ENCODE measurements at places on chromosomes 13 and 19.

- no peak for DNase-seq
These were observed 1517.7 kb downstream of the SLITRK1 start for GRCh38 chr13:82364525-82364924.

DNA sequence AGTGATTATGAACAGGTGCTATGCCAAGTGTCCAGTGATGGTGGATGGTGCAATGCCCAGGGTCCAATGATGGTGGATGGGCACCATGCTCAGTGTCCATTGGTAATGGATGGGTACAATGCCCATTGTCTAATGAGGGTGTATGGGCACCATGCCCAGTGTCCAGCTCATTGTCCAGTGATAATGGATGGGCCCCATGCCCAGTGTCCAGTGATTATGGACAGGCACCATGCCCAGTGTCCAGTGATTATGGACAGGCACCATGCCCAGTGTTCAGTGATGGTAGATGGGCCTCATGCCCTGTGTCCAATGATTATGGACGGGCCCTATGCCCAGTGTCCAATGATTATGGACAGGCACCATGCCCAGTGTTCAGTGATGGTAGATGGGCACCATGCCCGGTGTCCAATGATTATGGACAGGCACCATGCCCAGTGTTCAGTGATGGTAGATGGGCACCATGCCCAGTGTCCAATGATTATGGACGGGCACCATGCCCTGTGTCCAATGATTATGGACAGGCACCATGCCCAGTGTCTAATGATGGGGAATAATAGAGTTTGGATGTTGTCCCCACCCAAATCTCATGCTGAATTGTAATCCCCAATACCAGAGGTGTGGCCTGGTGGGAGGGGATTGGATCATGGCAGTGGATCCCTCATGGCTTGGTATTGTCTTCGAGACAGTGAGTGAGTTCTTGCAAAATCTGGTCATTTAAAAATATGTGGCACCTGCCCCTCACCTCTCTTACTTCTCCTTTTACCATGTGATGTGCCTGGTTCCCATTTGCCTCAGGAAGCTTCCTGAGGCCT is 87.8 kb downstream of the ANKRD10 start:
- DNase-seq, result no peak

GRCh38 chr19:55275851-55276719 is 3.8 kb downstream of the HSPBP1 start:
- DNase-seq, result no peak

- DNase-seq, result no peak
These were observed 121.5 kb upstream of the CSNK1A1L start for GRCh38 chr13:37226971-37227370.

- DNase-seq, result no peak
These were observed 164.9 kb downstream of the UFM1 start for GRCh38 chr13:38514575-38514974.

- DNase-seq, result no peak
These were observed 835.0 kb upstream of the PCDH20 start for GRCh38 chr13:62250501-62251201.

GRCh38 chr19:32258167-32258566 is 87.2 kb upstream of the ZNF507 start:
- no peak for DNase-seq

GRCh38 chr13:108897955-108898354 is 268.5 kb downstream of the MYO16 start:
- DNase-seq, result no peak

DNA sequence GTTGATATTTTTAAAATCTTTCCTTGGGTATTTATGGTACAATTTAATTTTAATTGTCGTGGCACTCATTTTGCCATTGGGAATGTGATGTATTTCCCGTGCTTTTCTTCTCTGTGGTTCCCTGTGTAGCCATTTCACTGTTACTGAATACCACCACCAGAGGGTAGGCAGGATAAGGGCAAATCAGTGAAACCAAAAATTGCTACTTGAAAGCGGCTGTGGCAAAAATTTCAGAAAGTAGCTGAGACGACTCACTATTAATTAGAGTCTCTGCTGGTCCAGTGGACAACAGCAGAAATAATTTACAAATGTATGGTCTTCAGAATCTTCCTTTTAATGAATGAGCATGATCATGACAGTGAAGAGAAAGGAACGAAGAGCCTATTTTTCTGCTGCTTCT is 34.4 kb upstream of the MIR17HG start:
- no peak for DNase-seq

GRCh38 chr13:98892821-98893220 is 85.0 kb downstream of the DOCK9 start:
- no peak for DNase-seq

GRCh38 chr19:42397263-42398166 is 7.4 kb upstream of the CNFN start:
- no peak for DNase-seq

DNA sequence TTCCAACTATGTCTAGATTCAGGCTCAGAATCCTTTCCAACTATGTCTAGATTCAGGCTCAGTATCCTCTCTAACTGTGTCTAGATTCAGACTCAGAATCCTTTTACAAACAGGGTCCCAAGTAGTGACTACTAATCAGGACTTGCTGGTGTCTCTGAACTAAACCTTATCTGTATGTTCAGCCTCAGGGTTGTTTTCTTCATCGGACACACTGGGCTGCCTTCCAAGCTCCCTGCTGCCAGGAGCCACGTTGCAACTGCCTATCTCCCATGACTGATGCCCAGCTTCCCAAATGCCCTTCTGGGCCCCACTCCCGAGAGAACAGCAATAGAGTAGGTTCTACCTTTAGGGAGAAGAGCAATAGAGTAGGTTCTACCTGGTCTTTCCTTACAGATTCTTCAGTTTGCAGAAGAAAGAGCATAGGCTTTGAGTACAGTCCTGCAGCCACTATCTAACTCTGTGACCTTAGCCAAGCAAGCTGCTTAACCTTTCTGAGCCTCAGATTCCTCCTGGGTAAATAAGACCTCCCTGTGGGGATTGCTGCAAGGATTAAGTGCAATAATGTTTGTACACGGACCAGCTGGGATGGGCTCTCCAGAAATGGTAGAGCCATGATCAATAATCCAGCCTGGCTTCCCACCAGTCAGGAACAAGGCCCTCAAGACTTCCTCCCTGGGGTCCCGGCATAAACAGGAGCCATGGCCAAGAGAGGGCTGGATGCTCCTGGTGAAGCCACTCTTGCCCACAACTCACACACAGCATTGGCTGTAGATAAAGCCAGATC is 61.5 kb downstream of the ZIC5 start:
- DNase-seq, result no peak

- no peak for DNase-seq
These were observed 44.9 kb downstream of the ESD start for GRCh38 chr13:46751811-46752635.

DNA sequence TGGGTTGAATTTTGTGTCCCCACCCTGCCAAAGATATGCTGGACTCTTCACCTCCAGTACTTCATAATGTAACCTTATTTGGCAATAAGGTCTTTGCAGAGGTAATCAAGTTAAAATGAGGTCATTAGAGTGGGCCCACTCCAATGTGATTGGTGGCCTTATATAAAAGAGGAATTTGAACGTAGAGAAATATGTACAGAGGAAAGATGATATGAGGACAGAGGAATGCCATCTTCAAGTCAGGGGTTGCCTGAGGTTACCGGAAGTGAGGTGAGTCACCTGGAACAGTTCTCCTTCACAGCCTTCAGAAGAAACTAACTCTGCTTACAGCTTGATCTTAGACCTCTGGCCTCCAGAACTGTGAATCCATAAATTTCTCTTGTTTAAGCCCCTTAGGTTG is 69.9 kb downstream of the GPC5 start:
- no peak for DNase-seq

DNA sequence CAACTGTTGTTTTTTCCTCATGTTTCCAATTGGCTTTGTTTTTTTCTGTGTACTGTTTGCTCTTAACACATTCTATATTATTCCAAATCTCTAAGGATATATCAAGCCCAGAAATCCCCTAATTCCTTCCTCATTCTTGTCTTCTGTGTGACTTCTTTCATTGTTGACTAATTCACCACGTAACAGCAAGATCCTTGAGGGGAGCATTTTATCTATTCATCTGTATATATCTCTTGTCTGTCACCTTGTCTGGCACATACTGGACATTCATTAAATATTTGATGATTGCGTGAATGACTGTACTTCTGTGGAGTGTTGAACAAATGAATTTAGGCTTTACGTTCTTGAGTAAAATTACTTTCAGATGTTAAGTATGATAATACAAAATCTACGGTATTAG is 44.8 kb upstream of the OLFM4 start:
- no peak for DNase-seq

DNA sequence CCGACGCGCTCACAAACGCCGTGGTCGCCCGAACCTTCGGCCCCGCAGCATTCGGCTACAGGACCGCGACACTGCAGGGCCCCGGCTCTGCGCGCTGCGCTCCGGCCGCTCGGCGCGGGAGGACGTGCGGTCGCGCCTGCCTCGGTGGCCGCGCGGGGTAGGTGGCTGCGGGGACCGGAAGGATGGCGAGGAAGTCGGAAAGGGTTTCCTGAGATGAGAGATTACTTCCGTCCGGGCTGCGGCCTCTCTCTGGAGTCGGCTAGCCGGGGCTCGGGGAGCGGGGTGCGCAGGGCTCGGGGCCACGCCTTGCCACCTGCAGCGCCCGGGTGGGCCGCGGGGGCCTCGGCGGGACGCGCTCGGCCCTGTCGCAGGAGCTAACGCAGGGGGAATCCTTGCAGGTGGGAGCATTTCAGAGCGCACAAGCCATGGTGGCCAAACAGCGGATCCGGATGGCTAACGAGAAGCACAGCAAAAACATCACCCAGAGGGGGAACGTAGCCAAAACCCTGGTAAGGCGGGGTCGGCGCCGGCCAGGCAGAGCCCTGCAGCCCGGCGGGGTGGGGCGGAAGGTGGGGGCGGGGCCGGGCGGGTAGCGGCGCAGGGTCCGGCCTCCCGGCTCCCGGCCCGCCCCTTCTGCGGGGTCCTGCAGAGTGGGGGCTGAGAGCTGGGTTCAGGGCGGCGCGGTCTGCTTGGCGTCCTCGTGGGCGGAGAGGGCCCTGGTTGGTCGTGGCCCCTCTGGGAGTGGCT is at the start of gene SERP2:
TSS of gene SERP2 (plus strand) at position 224 of the 747 bp plus-strand sequence. CDS start at position 426, 202 bp downstream.
- peak; percentile 71 for DNase-seq

DNA sequence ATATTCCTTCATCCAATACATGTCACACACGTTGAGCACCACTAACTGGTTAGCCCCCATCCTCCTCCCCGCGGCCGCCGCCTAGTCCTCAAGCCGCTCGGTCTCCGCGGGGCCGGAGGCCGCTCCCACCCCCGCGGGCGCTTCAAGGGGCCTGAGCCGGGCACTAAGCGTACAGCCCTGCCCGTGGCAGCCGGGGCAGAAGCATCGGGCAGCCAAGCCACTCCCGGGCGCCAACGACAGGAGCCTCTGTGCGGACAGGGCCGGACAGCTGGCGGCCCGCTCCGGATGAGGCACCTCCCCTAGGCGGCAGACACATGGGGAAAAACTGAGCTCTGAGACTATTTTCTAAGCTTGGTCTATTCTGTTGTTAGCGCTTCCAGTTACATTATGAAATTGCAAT is 2.8 kb upstream of the ZNF543 start:
- DNase-seq, result no peak

DNA sequence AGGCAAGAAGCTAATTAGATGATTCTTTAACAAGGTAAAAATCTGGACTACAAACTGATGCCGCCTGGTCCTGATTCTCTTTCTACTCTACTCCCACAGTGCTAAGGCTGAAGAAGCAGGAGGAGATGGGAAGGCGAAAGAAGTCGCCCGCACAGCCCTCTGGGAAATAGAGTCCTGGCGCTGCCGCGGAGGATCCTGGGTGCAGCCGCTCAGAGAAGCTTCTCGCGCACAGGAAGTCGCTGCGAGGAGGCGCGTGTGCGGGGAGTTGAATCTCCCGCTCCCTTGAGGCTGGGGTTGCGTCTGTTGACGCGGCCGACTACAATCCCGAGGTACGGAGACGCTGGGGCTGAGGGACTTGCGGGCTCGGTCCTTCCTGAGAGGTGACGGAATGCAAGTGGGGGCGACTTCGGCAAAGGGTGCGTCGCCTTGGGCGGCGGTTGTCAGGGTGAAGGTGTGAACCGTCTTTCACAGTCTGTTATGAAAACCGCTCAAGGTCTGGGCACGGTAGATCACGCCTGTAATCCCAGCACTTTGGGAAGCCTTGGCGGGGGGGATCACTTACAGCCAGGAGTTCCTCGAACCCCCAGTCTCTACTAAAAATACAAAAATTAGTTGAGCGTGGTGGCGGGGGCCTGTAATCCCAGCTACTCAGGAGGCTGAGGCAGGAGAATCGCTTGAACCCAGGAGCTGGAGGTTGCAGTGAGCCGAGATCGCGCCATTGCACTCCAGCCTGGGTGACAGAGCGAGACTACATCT is at the start of gene ZNF473:
TSS of gene ZNF473 (plus strand) at position 212 of the 756 bp plus-strand sequence. CDS start 5,078 bp downstream, outside the sequence.
- peak; percentile 96 for DNase-seq

- no peak for DNase-seq
These were observed 10.9 kb upstream of the SPC24 start for GRCh38 chr19:11166281-11167142.

- DNase-seq, result no peak
These were observed 200.9 kb upstream of the TMTC4 start for GRCh38 chr13:100875392-100876043.
